Fibroblast of upper back skin (primary cell): ENCODE measurements at places on chromosomes 4 and X.

GRCh38 chrX:78746496-78746895 is 1.0 kb upstream of the LPAR4 start:
- DNase-seq = no peak

GRCh38 chrX:129833153-129833990 is 10.3 kb downstream of the ZDHHC9 start:
- peak; percentile 63 for DNase-seq

- DNase-seq = no peak
Observed at GRCh38 chr4:164193676-164194075, 560.3 kb upstream of the SMIM31 start.

DNA sequence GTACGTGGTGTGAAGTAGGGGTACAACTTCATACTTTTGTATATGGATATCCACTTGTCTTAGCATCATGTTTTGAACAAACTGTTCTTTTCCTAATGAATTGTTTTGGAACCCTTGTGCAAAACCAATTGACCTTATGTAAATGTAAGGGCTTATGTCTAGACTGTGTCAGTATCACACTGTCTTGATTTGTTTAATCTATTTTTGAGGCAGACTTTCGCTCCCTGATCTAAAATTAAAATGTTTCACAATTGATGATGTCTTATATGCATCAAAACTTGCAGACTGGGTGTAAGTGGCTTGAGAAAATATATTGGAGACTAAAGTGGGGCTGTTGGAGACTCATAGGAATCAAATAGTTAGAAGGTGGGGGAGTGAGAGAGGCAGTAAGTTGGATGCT is 25.2 kb downstream of the REPS2 start:
- no peak for DNase-seq

DNA sequence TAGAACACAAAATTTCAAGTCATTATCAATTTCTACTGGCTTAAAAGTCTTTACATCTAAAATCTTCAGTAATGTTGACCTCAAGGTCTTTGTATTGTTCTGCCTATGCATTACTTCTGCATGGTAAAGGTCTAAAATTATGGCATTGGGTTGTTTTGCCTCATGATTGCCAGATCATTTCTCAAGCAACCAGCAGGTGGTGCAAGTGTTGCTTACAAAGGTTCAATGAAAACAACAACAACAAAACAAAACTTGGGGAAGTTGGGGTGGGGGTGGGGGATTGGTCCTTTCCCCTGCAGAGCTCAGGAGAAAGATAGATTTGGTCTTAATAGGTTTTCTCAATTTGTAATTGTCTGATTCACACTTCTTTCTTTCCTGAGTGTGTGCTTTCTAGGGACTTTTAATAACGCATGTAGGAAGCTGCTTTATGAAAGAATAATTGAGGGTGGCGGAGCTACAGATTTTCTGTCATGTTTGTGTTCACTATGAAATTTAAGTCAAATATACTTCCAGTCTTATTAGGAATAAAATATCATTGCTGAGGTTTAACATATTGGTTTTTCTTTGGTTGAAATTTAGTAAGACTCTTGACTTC is 145.1 kb downstream of the COL4A5 start:
- DNase-seq = no peak

- no peak for DNase-seq
Observed at GRCh38 chr4:10108818-10109783, 7.5 kb downstream of the WDR1 start.

- no peak for DNase-seq
Observed at GRCh38 chr4:178026999-178027398, 584.8 kb upstream of the AGA start.

- DNase-seq = no peak
Observed at GRCh38 chrX:6071731-6072130, 156.9 kb downstream of the NLGN4X start.

DNA sequence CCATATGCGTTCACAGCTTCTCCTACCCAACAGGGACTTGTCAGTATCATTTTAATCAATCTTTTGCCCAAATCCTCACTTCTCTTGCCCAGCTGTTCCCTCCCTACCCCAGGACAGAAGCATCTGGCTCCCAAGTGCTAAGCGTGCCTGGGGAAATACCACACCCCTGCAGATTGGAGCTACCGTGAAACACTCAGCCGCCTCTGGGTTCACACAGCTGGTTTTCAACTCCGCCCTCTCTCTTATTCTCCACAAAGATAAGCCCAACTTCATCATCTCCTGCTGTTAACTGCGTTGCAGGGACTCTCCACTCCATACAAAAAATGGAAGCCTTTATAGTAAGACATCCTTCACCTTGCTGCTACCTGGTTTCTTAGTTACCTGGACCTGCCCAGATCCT is 147.3 kb upstream of the FTHL17 start:
- no peak for DNase-seq

- DNase-seq = peak; percentile 47
Observed at GRCh38 chr4:165464813-165465381, 86.1 kb downstream of the CPE start.

- no peak for DNase-seq
Observed at GRCh38 chr4:72777436-72777835, 208.4 kb upstream of the ADAMTS3 start.

DNA sequence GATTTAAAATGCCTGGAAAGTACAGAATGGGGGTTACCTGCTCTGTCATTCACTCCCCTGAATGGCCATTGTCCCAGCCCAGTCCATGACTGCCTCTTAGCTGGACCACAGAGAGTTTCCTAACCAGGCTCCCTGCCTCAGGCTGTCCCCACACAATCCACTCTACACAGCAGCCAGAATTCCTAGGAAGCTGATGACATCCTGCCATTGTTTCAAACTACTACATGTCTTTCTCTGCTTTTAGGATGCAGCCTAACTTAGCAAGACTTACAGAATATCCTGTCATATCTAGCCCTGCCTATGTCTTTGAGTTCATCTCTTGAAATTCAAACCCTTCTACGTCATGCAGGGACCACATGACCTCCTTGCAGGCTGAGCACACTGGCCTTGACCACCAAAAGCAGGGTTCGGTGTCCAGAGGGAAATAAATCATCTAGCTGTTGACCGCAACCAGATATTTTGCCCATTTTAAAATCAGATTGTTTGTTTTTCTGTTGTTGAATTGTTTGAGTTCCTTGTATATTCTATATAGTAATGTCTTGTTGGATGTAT is 16.1 kb upstream of the CRMP1 start:
- DNase-seq = no peak

GRCh38 chr4:187232796-187233195 is 509.1 kb upstream of the FAT1 start:
- no peak for DNase-seq

DNA sequence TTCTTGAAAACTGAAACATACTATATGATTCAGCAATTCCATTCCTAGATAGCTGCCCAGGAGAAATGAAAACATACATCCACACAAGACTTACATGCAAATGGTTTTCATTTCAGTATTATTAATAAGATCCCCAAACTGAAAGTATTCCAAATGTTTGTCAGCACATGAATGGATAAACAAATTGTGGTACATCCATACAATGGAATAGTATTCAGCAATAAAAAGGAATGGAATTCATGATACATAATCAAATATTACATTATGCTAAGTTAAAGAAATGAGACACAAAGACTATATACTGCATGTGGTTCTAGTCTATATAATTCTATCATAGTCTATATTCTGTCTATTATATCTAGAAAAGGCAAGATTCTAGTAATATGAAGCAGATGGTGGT is 152.4 kb upstream of the KIT start:
- no peak for DNase-seq
